ENCODE measurements at places on chromosomes 11 and 22. TPM values are rescaled to one million over a fixed set of nuclear protein-coding genes. Genes with fewer than 3 reads are reported as not detected.

The OR8D1 gene
- total RNA-seq, result not detected

The CEP126 gene
- total RNA-seq, result 2.2 TPM

The SLC16A8 gene
- total RNA-seq, result 3.1 TPM

The FGF19 gene
- total RNA-seq, result 0.09 TPM

The VPREB3 gene
- total RNA-seq, result not detected

The POU2AF2 gene
- total RNA-seq, result not detected

The MAPK8IP2 gene
- not detected for total RNA-seq

The LIPT2 gene
- total RNA-seq, result 16.9 TPM

The USP2 gene
- 2.6 TPM for total RNA-seq

The FERMT3 gene
- total RNA-seq, result 0.31 TPM

The ROM1 gene
- 2.2 TPM for total RNA-seq

The SLC29A2 gene
- total RNA-seq, result 6.9 TPM

The SEZ6L gene
- total RNA-seq, result 0.22 TPM

The FGF3 gene
- total RNA-seq, result not detected

The ACTN3 gene
- 33.0 TPM for total RNA-seq

The MUC6 gene
- total RNA-seq, result not detected

The SLC7A4 gene
- total RNA-seq, result not detected

The SART1 gene
- total RNA-seq, result 39.5 TPM

The LMO2 gene
- total RNA-seq, result 0.92 TPM

The OR51S1 gene
- not detected for total RNA-seq

The SERHL2 gene
- not detected for total RNA-seq

The KDM4D gene
- 4.8 TPM for total RNA-seq

The SLC17A6 gene
- total RNA-seq, result not detected

The OR5B21 gene
- total RNA-seq, result not detected

The MPST gene
- total RNA-seq, result 157 TPM

The UCP3 gene
- not detected for total RNA-seq

The LRRC51 gene
- 10.5 TPM for total RNA-seq

The CHRNA10 gene
- 0.21 TPM for total RNA-seq

The SEPTIN5 gene
- total RNA-seq, result 5.0 TPM

The DAGLA gene
- 1.1 TPM for total RNA-seq

The IL17REL gene
- not detected for total RNA-seq

The MB gene
- total RNA-seq, result 0.53 TPM

The AAMDC gene
- 16.4 TPM for total RNA-seq

The PRODH gene
- total RNA-seq, result 18.8 TPM

The DUSP8 gene
- 0.09 TPM for total RNA-seq

The OTOG gene
- total RNA-seq, result 0.34 TPM

The HBD gene
- not detected for total RNA-seq
